NCI-H774 (cell line): ENCODE measurements at places on chromosomes 1 and 21.

DNA sequence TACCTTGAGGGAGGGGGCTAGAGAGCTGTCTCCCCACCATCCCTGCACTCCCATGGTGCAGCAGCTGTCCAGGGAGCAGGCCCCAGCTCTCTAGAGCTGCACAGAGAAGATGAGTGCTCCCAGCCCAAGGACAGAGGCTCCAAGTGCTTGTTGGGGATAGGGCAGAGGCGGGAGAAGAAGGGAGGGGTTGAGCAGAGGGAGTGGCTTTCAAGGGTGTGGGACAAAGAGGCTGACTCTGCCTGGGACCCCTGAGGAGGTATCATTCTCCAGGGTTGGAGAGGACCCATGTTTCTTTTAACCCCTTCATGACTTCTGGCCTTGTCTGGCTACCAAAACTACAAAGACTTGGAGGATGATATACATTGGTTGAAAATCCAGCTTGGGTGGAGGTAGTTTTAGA is 14.6 kb downstream of the FOXD2 start:
- DNase-seq: no peak

DNA sequence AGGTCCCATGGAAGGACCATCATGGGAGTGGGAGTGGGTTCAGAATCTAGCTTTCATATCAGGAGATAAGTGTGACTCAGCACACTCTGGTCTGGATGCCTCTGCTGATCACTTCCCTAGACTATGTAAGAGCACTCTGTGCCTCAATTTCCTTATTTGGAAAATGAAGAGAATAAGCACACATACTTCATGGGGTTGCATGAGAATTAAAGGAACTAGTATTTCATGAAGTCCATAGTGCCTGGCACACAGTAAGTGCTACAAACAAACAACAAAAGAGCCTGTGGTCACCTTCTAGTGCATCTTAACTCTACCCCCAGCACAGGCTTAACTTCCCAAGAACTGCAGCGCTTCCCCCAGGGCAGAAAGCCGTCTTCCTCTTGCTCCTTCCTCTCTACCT is 9.6 kb upstream of the IL20 start:
- DNase-seq: no peak

- DNase-seq: no peak
Measured at GRCh38 chr1:160797861-160798273, 1.9 kb downstream of the LY9 start.

GRCh38 chr1:23959461-23960290 is at the start of gene PNRC2:
PNRC2 (plus strand) TSS chr1:23959828; CDS start chr1:23961458, 1,630 bp downstream.
- peak; percentile 72 for DNase-seq
